ENCODE measurements at places on chromosomes 5 and 9.

DNA sequence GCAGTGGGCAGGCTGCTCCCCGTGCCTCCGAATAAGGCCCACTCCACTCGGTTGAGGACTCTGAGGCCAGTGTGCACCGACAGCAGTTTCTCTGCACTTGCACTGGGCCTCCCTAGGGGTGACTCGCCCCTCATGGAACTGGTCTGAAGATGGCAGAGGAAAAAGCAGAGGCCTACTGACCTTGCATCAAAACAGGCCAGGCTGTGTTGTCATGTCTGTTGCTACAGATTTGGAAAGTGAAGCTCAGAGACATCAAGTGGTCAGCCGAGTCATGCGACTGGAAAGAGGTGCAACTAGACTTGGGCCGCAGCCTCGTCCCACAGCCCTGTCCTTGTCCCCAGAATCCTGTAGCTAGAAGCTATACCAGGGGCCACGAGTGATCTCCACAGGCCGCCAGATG, 78.3 kb downstream of the DCP2 start:
- no peak for DNase-seq

DNA sequence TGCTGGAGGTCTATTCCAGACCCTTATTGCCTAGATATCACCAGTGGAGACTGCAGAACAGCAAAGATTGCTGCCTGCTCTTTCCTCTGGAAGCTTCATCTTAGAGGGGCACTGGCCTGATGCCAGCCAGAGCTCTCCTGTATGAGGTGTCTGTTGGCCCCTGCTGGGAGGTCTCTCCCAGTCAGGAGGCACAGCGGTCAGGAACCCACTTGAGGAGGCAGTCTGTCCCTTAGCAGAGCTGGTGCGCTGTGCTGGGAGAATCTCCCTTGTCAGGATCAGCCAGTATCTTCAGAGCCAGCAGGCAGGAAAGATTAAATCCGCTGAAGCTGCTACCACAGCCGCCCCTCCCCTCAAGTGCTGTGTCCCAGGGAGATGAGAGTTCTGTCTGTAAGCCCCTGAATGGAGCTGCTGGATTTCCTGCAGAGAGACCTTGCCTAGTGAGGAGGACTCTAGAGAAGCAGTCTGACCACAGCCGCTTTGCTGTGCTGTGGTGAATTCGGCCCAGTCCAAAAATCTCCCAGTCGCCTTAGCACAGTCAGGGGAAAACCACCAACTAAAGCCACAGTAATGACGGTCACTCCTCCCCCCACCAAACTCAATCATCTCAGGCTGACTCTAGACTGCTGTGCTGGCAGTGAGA, 124.1 kb downstream of the JAKMIP2 start:
- DNase-seq: no peak

- DNase-seq: no peak
These were observed 17.6 kb downstream of the PSAT1 start for GRCh38 chr9:78314550-78314949.

- no peak for DNase-seq
These were observed 22.7 kb upstream of the CATSPER3 start for GRCh38 chr5:134945041-134945440.

- no peak for DNase-seq
These were observed 255.9 kb downstream of the GABRG2 start for GRCh38 chr5:162323466-162323865.

GRCh38 chr9:127854184-127854806, at the start of gene ENG:
Gene ENG, minus strand, starts transcription at chr9:127854658. Its CDS starts 303 bp downstream, at chr9:127854355.
- peak; percentile 15 for DNase-seq

All from CD4-positive, alpha-beta T cell treated with Interleukin-10 for 1 hour (primary cell).